CD4-positive, alpha-beta T cell treated with Interleukin-15 for 4 hours (primary cell): ENCODE measurements at places on chromosomes 2 and 18.

- no peak for DNase-seq
Measured at GRCh38 chr2:165957030-165957675, 3.6 kb upstream of the TTC21B start.

GRCh38 chr2:100641125-100641435 lies 78.3 kb downstream of the PDCL3 start:
- no peak for DNase-seq

DNA sequence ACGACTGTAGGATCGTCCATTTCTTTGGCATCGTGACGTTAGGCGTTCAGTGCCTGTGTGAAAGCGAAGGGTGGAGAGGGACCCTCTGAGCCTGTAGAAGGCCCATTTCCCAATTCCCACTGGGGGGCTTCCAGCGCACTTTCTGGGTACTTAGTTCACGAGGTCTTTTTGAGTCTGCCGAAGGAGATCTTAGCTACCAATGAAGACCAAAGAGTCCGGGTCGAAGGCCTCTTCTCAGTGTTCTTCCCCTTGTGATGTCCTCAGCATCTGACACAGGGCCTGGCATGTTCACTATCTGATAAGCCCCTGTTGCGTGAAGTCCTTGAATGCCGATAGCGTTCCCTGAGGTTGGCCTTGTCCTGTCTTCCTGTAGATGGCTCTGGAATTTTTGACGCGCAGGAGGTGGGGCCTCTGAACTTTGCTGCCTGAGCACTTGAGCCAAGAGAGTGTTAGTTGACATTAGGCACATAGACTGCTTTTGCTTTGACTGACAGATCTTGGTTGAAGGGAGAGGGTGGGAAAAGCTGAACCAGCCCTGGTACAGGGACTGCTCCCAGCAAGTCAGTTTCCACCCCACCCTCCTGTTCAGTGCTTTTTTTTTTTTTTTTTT lies 52.8 kb downstream of the LDLRAD4 start:
- no peak for DNase-seq

DNA sequence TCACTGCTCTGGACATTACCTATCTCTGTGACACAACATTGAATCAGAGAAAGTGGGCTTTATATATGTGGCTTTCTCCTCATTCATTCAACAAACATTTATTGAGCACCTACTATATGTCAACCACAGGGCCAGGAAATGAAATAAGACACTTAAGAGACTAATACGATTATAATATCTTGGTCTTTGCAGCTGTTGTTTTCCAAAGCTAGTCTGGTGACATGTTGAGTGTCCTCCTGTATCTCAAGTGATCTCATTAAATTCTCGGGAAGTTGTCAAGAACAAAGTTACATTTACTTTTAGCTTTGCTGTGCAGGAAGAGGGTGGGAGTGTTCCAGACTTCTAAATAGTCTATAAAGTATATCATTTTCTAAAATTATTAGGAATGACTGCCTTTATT lies 164.6 kb upstream of the SP5 start:
- no peak for DNase-seq

GRCh38 chr2:224046752-224047151 lies 7.7 kb upstream of the SERPINE2 start:
- no peak for DNase-seq

DNA sequence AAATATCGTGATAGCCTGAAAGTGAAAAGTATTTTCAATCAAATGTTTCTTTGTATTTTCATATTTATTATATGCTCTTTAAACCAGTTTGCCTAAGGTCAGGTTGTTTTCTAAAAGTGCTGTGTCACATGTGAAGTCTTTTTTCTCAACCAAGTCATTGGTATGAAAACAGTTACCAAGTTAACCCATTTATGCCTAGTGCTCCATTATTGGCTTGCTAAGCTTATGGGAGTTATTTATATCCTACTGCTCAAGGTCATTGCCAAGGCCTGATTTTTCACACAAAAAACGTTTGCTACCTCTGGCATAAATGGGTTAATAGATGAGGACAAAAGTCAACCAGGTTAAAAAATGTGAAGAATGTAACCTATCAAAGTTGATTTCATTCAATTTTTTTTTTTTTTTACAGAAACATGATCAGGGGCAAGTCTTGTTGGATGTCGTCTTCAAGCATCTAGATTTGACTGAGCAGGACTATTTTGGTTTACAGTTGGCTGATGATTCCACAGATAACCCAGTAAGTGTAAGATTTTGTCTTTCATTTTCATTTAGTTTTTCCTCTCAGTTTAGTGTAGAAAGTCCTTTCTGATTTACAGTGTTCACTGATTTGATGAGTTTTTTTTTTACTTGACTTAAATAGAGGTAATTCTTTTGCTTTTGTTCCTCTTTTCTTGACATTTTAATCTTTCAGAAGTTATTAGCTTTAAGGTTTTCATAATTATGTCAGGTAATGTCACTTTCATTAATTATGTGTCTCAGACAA lies 102.6 kb downstream of the PTPN4 start:
- DNase-seq = no peak

GRCh38 chr2:236565879-236566402 lies 3.7 kb upstream of the ACKR3 start:
- no peak for DNase-seq

DNA sequence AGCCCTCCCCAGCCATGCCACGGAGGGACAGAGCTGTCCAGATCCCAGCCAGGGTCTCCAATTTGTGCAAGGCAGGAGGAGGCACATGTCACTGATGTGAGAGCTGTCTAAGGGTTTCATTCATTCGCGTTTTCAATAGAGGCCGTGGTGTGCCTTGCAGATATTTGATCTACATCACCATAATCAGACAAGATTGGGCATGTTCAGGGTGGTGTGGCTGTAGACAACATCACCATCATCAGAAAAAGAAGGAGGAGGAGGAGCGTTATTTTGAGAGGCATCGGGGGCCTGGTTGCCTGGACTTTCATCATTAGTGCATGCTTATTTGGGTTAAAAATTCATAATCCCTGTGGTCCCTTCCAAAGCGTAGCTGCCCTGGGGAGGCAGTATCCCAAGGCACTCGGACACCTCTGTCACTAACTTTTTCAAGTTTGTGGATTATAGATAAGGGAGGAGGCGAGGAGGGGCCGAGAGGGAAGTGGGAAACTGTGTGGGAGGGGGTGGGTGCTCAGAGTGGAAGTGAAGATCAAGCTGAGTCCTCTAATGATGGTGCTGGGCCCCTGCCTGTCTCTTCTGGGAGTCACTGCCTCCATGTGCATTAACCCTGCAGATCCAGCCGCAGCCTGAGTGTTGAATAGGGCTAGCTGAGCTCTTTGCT lies 194.1 kb downstream of the CTIF start:
- no peak for DNase-seq

GRCh38 chr2:54403512-54404238 lies 52.5 kb upstream of the SPTBN1 start:
- DNase-seq = no peak

- DNase-seq = no peak
Measured at GRCh38 chr2:6454286-6454990, 411.3 kb downstream of the CMPK2 start.

GRCh38 chr2:160353813-160354212 lies 139.8 kb downstream of the RBMS1 start:
- no peak for DNase-seq

DNA sequence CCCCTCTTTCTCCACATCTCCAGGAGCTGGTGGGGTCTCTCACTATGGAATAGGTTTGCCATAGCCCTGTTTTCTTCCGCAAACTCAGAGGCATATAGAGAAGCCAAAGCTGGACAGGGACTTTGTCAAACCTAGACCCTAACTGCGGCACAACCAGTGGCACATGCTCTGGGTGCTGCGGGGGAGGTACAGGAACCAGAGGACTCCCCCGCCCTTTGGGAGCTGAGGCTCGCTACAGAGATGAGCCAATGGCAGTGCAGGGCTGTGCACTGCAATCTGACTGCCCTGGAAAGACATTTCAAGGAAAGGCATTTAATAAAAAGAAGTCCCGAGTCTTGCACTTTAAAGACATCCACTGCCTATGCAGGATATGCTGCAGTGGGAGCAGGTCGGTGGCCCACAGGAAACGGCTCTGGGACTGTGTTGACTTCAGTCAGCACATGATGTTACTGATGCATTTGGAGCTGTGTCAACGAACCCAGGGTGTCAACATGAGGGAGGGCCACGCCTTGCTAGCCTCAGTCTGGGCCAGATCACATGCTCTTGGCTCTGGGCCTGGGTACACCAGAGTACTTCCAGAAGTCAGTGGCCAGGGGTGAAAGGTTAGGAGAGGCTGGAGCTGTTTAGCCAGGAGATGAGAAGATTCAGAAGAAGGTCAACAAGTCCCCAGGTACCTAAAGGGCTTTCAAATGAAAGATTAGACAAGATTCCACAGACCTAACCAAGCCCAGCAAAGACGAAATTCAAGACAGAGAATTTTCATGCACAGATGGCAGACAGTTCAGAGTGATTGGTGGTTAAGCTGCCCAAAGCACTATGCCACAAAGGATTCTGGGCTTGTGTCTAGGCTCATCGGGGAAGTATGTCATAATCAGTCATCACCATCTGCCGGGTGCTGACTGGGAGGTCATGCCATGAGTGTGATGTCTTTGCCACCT lies 8.2 kb downstream of the SLC35F6 start:
- DNase-seq = no peak

GRCh38 chr2:236572482-236572881 lies 2.9 kb downstream of the ACKR3 start:
- no peak for DNase-seq

GRCh38 chr2:109209941-109210340 lies 80.9 kb downstream of the SH3RF3 start:
- DNase-seq = no peak

DNA sequence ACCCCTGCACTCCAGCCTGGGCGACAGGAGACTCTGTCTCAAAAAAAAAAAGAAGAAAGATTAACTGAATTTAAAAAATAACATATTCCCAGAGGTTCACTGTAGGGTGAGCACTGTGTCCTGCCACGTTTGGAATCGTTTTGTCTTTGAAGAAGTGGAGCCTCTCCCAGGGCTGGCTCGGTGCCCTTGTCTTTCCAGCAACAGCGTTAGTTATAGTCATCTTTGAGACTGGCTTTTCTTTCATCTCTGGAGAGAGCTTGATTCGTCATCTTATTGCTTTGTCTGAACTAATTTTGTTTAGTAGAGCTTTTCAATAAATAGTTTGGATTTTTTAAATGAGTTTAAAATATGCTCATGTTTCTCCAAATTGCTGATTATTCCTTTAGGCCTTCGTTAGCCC lies 50.5 kb downstream of the IMPA2 start:
- DNase-seq = no peak

GRCh38 chr2:241798631-241799521 lies 10.1 kb upstream of the NEU4 start:
- no peak for DNase-seq

- DNase-seq = no peak
Measured at GRCh38 chr18:23548719-23549118, 37.6 kb downstream of the NPC1 start.

GRCh38 chr18:75089748-75090327 lies 119.1 kb downstream of the PTGR3 start:
- no peak for DNase-seq

DNA sequence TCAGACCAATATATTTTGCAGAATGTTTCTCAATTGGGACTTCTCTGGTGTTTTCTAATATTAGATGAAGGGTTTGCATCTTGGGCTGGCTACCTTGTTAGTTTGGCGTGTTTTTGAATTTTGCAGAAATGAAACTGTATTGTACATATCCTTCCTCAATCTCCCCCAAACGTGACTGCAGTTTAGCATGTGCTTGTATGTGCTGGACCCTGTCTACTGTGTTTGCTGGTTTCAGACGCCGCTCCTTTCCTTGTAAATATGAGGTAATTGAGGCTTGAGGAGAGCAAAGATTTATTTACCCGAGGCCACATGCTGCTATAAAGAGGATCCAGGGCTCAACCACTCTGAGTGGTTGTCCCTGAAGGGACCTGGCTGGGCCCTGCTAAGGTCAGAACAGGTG lies 57.2 kb downstream of the NGEF start:
- no peak for DNase-seq

GRCh38 chr2:33275689-33276444 lies 200.6 kb upstream of the RASGRP3 start:
- DNase-seq = peak; percentile 63

- no peak for DNase-seq
Measured at GRCh38 chr2:240311821-240312220, 123.6 kb upstream of the GPC1 start.

DNA sequence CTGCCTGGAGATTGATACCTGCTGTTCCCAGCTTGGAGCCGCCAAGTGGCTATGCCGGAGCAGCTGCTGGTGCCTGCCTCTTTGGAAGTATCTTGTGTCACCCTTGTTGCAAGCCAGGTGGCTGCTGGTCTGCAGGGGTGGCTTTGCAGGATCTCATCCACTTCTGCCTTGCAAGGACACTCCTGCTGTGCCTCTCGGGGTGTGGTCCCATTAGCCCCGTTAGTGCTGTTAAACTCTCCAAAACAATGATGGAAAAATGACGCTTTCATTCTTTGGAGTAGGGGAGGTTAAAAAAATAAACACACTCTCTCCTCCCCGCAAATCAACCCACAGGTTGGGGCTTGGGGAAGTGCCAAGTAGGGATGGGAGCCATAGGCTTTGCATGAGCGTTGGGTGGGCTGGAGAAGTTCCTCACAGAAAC lies 352.8 kb downstream of the RNF144A start:
- DNase-seq = no peak

DNA sequence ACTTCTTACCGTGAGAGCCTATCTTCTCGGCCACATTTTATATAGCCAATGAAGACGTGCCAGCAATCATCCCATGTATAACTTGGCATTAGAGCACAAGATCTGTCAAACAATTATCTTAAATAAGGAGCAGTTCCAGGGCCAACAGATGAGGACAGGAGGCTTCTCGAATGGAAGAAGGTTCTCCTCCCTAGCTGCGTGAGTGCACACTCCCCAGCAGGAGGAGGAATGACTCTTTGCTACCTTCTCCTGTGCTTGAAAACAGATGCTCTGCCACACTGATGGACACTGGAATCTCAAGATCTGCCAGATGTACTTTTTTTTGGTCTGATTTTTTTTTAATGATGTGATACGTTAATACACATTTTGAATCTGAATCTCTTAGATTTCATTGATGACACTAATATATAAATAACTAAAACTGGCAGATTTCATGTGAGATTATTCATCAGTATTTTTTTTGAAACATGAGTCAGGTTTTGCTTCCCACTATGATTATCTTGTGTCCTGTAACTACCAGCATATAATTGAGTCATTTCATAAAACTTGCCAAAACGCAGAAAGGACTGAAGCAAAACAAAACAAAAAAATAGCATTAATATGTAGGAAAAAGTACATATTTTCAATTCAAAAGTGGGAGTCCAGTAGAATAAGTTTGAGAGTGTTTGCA lies 626 bp upstream of the VIT start:
- no peak for DNase-seq

- DNase-seq = no peak
Measured at GRCh38 chr2:100211521-100211920, 69.1 kb upstream of the AFF3 start.

DNA sequence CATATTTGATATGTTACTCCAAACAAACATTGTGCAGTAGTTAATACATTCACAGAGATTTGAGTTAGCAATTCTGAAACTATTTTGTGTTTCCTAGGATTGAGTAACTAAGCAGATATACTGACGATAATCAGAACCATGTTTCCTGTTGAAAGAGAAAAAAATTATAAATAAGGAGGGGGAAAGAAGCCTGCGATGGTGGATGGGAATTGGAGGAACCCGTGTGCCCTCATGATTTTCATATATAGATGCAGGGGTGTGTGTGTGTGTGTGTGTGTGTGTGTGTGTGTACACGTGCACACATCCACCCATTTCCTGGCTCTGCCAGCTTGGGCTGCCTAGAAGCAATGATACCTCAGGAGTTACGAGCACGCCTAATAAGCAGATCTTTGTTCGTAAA lies 56.9 kb downstream of the LPIN2 start:
- peak; percentile 43 for DNase-seq

- DNase-seq = no peak
Measured at GRCh38 chr18:35936951-35937350, 35.5 kb upstream of the RMP24 start.

- no peak for DNase-seq
Measured at GRCh38 chr2:100791936-100792308, 28.0 kb upstream of the NPAS2 start.
